NCI-H1694 treated with DMSO at 0.1 percent for 48 hours (cell line): ENCODE measurements at places on chromosomes 1 and 21.
A peak's percentile ranks its signal among the peaks of the same experiment; 100 is the strongest.

- DNase-seq = no peak
These were observed 51.1 kb downstream of the CSMD2 start for GRCh38 chr1:34113887-34114286.

- no peak for DNase-seq
These were observed 61.1 kb downstream of the FMN2 start for GRCh38 chr1:240152611-240153297.

DNA sequence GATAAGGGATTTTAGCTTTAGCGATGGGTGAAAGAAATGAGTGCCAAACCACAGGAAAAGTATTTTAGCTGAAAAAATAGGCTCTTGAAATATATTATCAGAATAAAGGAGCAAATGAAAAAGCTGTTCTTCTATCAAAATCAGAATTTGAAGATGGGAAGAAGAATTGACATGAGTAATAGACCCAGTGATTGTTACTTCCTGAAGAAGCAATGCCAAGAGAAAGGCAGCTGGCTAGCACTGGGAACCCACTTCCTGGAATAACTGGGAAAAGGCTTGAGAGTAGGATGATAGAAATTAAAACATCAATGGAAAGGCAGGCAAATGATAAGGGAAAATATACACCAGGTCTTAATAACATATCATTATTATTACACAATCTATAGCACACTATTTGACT, 29.9 kb upstream of the LYPLAL1 start:
- DNase-seq = no peak

GRCh38 chr1:150973836-150974579, 627 bp downstream of the CERS2 start:
- DNase-seq = no peak

DNA sequence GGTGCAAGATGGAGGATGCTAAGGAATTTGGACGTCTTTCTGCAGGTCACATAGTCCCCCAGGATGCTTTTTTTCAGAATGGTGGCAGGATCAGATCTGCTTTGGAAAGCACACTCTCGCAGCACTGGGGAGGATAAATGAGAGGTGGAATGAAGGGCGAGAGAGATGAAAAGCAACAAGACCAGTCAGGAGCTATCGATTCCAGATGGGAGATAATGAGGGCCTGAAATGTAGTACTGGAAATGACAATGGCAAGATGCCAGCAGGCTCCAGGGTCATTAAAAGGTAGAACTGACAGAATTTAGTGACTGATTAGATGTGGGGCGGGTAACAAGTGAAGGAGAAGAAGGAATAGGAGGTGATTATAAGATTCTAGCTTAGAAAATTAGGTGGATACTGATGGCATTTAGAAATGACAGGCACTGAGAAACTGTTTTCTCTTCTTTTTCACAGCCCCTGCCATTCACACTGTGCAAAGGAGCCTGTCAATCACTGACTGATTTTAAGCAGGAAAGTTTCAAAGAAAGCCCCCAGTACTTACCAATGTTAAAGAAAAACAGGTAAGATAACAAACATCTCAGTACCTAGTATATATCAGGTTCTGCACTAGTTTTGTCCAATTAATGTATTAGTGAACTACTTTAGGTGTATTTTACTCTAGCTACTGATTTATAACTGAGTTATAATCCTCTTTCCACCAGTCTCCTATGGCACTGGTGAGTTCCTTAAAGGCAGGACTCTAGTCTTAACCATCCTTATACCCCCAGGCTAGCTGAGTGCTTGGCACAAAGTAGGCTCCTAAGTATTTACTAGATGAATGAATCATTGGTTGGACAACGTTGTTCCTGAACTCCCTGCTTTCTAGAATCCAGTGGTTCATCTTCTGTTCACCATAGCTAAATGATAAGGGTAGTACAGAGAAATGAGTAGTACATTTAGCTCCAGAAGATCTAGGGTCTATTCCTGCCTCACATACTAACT, 9.2 kb downstream of the PIGM start:
- no peak for DNase-seq

DNA sequence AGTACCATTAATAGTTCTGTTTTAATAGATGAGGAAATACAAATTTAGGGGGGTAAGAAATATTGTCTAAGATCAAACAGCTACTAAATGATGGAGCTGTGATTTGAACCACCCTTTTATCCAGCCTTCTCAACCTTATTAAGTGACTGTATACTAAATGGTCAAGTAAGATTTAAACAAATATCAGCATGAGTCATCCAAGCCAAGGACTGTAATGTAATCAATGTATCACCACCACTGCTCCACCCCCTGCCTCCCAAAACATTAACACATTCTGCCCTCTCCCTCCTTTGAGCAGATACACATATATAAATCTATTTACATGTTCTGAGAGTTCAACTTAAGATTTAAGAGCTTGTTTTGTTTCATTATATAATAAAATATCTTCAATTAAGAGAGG, 58.9 kb downstream of the LRRC40 start:
- DNase-seq = no peak

DNA sequence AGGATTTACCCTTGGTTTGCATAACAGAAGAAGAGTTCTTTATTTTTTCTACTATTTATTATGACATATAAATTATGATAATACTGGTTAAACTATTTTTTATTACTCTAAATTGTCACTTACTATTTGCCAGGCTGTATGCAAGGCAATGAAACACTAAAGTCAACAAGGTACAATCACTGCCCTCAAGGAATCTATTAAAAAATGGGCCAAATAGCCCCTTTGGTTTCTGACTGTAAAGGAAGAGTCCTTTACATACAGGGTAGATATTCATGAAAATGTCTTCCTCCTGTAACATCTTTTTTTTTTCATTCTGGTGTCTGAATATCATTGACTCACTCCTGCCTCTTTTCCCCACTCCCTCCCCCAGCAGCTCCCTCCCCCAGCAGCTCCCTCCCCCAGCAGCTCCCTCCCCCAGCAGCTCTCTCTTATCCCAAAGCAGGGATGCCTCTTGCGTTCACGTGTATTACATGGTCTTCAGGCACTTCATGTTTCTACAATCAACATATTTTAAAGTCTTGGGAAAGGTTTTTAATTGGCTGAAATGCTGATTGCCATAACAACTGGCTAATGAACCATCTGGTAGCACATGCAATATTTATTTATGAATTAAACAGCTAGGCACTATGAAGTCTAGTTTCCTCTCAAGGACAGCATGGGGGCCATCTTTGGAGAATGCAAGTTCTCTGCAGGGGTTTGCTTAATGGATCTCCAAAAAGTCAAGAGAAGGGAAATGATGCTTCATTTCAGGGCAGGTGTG, 400.4 kb upstream of the PLXNA2 start:
- peak; percentile 5 for DNase-seq

GRCh38 chr1:105005594-105006195, 1256.0 kb downstream of the AMY1C start:
- no peak for DNase-seq

- DNase-seq = peak; percentile 23
These were observed 8.6 kb upstream of the EPHA2 start for GRCh38 chr1:16164213-16165072.
